PC-3 (cell line): ENCODE measurements at places on chromosomes 1 and 21. TPM values are rescaled to one million over a fixed set of nuclear protein-coding genes. Genes with fewer than 3 reads are reported as not detected.

Gene HCRTR1
- total RNA-seq: not detected in 2 replicates

Gene ATP1A4
- total RNA-seq: 0.04 TPM in 1 of 2 replicates, not detected in the other

Gene OPRD1
- total RNA-seq: not detected in 2 replicates

DNA sequence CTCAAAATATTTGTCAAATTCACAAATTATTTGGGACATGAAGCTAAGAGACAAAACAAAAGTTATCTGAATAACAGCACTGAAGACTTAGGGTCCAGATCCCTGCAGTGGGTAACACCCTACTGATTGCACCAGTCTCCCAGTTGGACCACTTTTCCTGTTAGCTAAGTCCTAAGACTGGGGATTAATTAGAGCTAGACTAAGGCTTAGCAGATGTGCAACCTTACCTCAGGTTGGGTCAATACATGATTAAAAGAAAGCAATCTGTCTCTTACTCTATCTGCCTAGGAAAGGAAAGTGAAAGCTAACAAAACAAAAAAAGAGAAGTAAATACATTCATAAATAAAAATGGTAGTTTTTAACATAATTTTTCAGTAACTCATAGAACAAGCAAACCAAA is 737.2 kb upstream of the CHRM3 start:
- H3K27ac ChIP-seq: no peak overlapping the region
- H3K4me3 ChIP-seq: no peak overlapping the region
- no peaks in the 10 kb centered on the region for H3K36me3 ChIP-seq
- H3K4me1 ChIP-seq: peaks cover 20% of the 10 kb centered on the region
- no peak for DNase-seq

DNA sequence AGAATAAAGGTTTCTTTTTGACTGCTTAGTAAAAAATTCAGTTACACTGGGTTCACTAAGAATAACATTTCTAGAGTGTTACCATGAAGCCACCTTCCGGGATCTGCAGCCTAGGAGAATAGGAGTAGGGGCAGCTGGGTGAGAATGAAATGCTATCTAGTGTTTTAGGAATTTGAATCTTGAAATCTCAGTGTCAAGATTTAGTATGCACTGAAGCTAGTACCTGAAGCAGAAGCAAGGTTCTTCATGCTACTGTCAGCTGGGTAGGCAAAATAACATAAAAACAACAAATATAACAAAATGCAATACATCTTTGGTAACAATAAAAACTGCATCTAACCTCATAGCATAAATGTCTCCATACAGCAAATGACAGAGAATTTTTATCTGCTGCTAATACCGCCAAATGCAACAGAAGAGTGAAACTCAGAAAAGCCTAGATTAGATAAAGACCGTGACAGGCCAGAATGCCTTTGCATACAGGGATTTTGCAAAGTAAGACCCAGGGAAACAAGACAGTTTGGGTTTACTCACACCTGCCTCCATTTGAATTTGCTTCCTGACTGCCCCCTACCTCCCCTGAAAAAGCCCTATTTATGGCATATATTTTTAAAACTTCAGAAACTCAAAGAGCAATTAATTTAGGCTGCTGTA is 58.2 kb downstream of the GADD45A start:
- no peaks in the 10 kb centered on the region for H3K36me3 ChIP-seq
- H3K4me1 ChIP-seq: peaks cover 5% of the 10 kb centered on the region
- no peak for DNase-seq
- H3K4me3 ChIP-seq: no peak overlapping the region
- H3K27ac ChIP-seq: no peak overlapping the region
- H3K27me3 ChIP-seq: no peaks in the 10 kb centered on the region

DNA sequence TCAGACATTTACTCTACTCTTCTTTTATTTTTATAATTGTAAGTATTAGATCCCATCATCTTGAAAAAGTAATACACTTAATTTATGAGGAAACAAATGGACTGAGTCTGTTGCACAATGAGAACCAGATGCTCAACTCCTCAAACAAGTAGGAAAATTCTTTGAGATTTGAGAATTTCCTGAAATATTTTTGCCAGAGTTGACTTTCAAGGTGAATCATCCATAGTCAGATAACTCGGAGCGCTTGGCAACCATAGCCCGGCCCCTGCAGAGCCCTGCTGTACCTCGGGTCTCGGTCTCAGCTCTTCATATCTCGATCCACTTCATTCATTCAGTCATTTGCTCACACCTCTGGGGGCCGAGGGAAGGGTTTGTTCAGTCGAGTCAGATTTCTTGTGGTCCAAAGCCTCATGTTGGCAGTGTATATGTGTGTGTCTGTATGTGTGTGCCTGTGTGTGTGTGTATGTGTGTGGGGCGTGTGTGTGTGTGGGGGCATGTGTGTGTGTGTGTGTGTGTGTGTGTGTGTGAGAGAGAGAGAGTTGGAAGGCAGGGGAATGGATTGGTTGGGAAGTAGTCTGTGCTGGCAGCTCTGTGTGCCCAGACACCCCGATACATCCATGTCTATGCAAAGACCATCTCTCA is 18.1 kb upstream of the PCP4 start:
- H3K4me1 ChIP-seq: no peaks in the 10 kb centered on the region
- H3K27ac ChIP-seq: no peak overlapping the region
- no peak for DNase-seq
- no peak overlapping the region for H3K4me3 ChIP-seq
- H3K36me3 ChIP-seq: no peaks in the 10 kb centered on the region
- peaks cover 5% of the 10 kb centered on the region; the same call in 1 of the 2 replicates for H3K27me3 ChIP-seq

GRCh38 chr1:71721532-71721931 is 560.8 kb downstream of the NEGR1 start:
- H3K4me3 ChIP-seq: no peak overlapping the region
- no peaks in the 10 kb centered on the region for H3K36me3 ChIP-seq
- H3K4me1 ChIP-seq: no peaks in the 10 kb centered on the region

DNA sequence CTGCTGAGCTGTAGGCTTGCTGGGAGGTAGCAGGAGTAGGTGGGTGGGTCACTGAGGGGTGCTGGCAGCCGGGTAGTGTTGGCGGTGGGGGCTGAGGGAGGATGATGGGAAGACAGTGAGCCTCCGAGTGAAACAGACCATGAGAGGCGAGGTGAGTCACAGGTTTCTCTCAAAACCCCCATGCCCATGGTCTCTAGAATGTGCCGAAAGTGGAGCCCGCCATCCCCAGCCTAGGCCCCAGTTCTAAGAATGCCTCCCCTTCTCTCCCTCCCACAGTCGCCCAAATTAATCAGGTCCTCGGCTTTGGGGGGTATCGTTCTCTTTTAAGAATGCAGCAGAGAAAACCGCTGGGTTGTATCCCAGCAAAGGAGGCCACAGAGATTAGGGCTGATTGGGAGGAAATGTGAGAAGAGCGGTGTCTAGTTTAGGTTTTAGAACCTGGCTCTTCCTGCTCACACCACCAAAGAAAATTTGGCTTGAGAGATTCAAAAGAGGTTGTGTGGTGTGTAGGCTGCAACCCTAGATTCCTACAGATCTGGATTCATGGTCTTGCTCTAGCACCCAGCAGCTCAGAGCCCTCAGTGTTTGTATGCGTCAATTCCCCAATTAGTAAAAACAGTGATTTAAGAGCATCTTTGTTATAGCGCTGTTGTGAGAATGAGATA is 27.7 kb upstream of the IL19 start:
- no peak for DNase-seq
- no peaks in the 10 kb centered on the region for H3K27me3 ChIP-seq
- no peak overlapping the region for H3K27ac ChIP-seq
- H3K4me1 ChIP-seq: peaks cover 6% of the 10 kb centered on the region
- no peak overlapping the region for H3K4me3 ChIP-seq

DNA sequence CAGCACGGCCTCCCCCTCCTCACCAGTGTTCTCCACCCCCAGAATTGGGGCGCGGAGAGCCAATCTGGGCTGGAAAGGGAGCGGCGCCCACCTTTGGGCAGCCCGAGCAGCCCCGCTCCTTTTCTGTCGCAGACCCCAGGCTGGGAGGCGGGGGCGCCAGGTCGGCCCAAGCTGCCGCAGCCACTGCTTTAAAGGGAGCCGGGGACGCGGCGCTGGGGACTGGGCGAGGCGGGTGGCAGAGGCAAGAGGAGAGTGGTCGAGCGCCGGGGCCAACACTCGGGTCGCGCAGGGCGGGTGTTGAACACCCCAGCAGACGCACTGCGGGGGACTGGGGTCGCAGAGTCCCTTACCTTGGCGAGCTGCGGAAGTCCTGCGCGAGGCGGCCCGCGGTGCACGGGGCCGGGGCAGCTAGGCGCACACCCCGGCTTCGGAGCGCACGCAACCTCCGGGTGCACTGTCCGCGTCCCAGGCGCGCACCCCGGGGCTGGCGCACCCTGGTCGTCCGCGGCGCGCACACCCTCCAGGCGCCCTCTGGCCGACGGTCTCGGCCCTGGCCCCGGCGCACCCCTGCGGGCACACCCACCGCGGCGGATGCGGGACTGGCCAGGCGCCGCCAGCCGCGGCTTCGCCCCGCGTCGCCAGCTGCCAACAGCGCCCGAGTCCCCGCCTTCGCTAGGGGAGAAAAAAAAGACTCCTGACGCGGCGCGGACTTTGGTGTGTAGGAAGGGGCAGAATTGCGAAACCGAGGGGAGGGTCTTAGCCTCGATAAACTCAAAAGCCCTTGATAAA is at the start of gene KANK4:
TSS of gene KANK4 (minus strand) at position 679 of the 789 bp plus-strand sequence. CDS start 37,870 bp downstream, outside the sequence.
- no peaks in the 10 kb centered on the region for H3K36me3 ChIP-seq
- peaks cover 13% of the 10 kb centered on the region for H3K27me3 ChIP-seq
- peak within 1 kb of the TSS; percentile 30; the same call in 1 of the 2 replicates for H3K4me3 ChIP-seq
